ENCODE measurements at places on chromosomes 2 and 18.

GRCh38 chr2:86235196-86235980 is 36.1 kb downstream of the MRPL35 start:
- DNase-seq, result no peak

- DNase-seq, result peak; percentile 9
Observed at GRCh38 chr2:21930226-21930625, 806.5 kb downstream of the TDRD15 start.

- DNase-seq, result no peak
Observed at GRCh38 chr2:72263043-72263775, 115.5 kb upstream of the CYP26B1 start.

- no peak for DNase-seq
Observed at GRCh38 chr2:25410370-25410769, 68.6 kb upstream of the DNMT3A start.

- no peak for DNase-seq
Observed at GRCh38 chr2:134591526-134591925, 127.3 kb downstream of the TMEM163 start.

- DNase-seq, result no peak
Observed at GRCh38 chr18:74108460-74108859, 39.2 kb downstream of the FBXO15 start.

GRCh38 chr18:26547646-26548414 is 523 bp downstream of the KCTD1 start:
- DNase-seq, result peak; percentile 53

DNA sequence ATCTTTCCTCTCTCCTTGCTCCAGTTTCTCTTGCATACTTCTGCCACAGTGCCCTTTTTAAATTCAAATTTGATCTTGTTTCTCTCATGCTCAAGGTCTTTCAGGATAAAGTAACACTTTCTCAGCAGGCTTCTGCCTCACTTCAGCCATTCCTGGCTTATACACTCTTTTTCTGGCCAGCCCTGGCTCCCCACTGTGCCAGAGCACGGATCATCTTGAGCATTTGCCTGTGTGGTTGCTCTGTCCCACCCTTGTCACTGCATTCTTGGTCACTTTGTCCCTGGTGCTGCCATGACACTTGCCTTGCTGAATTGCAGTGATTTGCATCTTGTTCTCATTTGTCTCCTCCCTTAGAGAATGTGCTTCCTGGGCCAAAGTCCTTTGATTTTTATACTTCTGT is 634.3 kb downstream of the TMEM182 start:
- DNase-seq, result no peak

DNA sequence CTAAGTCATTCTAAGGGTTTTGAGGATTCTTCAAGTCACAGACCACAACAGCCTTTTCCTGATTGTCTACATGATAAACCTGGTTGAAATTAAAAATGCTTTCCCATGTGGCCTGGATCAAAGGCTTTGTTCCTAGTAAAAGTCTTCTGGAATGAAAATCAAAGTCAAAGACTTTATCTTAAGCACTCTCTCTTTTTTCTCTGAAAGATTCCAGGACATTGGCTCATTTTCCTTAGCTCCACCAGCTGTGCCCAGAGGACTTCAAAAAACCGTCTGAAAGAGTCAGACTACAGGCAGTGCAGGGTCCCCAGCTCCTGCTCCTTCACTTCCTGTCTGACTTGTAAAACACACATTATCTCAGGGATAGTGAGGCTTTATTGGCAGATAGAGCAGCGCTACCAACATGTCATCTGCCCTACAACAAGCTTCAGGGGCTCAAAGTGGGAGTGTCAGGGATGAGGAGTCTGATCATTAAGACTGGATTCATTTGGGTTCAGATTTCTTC is 148.2 kb downstream of the ESCO1 start:
- DNase-seq, result no peak

DNA sequence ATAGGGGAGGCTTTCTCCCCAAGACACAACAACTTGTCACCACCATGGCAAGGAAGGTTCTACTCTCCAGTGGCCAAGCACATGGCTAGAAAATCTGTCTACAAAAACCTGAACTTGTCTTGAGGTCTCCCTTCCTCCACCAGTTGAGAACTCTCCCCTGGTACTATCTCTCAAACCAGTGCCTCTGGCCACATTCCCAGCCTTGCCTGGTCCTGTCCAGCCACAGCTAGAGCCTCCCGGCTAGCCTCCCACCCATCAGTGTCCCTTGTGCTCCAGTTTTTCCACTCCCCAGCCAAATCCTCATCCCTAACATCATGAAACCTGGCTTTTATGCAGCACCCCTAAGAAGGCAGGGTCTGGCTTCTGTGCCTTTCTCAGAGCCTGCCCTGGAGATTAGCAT is 21.2 kb upstream of the FZD5 start:
- DNase-seq, result no peak

- peak; percentile 52 for DNase-seq
Observed at GRCh38 chr2:37326285-37326684, 1.7 kb upstream of the PRKD3 start.

DNA sequence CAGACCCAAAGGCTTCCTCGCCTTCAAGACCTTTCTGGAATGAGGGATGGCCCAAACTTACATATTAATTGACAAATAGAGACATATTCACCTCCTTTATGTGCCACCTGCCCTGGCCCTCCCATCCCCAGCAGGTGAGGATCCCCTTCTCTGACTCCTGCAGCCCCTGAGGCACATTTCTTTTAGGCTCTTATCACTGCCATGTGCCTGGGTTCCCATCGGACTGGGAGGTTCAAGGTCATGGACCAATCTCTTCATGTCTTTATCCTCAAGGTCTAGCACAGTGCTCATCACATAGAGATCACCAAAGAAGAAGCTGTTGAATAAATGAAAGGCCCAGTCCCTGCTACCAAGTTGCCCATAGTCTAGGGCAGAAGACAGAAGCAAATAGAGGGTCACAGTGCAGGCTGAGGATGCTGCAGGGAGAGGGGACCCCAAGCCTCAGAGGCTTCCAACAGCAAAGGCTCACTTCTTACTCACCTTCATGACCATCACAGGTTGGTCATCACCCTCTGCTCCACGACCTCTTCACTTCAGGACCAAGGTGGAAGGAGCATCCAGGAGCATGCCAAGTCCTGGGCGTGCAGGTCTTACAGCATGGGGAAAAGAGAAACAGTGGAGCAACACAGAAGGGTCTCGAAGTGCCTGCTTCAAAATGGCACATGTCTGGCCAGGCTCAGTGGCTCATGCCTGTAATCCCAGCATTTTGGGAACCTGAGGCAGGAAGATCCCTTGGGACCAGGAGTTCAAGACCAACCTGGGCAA is 193.9 kb downstream of the SMAD2 start:
- no peak for DNase-seq

DNA sequence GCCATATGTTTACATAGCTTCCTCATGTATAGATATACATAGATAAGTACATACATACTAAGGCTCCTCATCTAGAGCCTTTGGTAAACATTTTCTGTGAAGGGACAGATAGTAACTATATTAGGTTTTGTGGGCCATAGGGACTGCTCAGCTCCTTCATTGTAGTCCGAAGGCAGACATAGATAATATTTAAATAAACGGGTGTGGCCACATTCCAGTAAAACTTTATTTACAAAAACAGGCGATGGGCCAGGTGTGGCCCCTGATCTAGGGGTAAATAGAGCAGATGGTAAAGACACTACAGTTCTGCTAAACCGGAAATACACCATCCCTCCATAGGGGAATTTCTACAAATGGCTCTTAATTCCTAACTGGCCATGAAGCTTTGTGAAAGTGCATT is 7.3 kb downstream of the COQ10B start:
- no peak for DNase-seq

DNA sequence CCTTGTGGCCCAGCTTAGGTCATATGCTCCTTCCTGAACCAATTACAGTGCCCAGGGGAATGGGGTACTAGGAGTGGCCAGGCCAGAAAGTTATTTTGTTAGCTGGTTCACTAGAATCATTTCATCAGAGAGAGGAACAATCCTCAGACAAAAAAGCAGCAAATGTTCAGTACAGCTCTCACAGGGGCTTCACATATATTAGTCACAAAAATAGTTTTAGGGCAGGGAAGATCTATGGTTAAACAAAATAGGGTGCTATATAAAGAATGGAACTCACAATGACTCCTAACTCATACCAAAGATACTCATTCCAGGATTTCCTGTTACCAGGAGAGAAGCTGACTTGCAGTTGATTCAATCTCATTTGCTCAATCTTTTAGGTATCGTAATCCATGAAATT is 71.0 kb downstream of the CWC22 start:
- DNase-seq, result no peak

- DNase-seq, result no peak
Observed at GRCh38 chr2:8456151-8457091, 225.4 kb upstream of the ID2 start.

DNA sequence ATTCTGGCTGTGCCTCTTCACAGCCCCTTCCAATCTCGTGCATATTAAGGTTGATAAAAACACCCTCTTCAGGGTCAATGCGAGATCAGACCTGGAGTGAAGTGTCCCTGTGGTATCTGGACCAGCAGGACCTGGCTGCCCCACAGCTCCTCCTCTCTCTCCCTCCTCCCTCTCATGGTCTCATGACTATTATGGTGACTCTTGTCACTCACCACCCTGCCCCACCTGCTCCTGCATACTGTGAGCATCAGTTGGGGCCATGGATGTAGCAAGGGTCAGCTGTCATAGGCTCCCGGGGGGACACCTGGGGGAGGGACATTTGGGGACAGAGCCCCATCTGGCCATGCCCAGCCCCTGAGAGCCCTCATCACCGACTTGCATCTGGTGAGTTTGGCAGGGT is 50.2 kb downstream of the ODC1 start:
- no peak for DNase-seq

DNA sequence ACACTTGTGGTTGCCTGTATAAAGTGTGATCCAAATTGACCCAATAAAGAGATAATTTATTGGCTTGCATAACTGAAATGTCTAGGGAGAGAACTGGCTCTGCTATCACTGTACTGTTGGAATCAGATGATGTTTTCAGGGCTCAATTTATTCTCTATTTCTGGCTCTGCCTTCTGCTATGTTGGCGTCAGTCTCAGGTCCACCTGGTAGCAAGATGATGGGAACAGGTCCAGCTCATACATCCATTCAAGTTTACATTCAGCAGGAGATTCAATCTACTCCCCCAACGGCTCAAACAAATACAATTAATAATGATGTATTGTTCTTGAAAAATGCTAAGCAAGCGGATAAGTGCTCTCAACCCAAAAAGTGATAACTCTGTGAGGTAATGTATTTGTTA is 297.7 kb upstream of the SYT4 start:
- no peak for DNase-seq

DNA sequence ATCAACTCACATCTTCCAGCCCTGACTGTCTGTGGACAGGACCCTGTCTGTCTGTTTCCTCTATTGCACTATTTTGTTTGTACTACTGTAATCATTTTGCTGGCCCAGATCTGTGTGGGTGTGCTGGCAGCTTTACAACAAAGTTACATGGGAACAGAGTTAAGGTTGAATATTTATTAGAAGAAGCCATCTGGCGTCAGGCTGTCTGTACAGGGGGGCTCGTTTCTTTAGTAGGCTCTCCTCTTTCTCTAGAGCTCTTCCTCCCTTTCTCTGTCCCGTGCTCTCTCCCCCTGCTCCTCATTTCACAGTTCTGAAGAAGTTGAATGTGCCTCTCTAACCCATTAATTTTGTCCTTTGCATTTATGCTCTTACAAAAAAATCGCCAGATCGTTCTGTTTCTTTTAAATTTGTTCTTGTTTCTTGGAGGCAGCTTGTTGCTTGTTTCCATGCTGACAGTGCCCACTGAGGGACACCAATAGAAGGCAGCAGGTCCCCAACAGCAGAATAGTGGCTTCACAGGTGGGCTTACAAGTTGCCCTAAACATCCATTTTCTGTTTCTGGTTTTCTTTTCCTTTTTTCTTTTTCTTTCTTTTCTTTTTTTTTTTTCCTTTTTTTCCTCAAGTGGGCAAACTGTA is 315.2 kb upstream of the ZEB2 start:
- peak; percentile 70 for DNase-seq

DNA sequence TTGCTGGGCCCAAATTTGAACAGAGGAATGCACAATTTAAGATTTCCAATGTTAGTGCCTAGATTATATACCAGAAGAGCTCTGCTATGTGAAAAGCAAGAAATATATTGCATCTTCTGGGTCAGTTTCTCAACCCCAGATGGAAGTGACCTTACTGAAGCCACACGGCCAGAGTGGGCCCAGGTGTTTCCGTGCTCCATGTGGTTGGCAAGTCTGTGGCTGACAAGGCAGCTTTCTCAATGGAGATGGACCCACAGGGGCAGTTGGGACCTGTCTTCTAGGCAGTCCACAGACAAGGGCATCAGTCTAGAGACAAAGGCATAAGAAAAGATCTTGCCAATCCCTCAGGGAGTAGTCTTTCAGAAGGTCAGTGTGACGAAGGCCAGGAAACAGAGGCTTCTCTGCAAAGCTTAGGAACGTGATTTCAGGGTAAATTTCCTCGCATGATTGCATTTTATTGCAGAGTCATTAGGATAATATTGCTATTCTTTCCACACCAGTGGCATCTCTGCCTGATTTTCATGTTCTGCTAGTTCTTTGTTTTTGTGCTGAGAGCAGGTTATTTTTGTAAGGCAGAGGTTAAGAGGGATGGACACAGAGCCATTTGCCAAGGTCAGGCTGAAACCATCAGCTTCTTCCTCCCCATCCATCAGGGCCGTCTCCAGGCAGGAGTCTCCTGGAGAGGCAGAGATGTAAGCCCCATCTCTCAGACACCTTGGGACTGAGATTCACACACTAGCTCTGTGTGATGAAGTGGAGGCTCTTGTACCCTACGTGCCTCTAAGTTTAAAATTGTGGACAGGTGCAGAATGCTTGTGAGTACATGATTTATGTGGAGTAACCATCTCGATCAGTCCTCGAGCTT is 202.1 kb downstream of the ANKRD30B start:
- no peak for DNase-seq

DNA sequence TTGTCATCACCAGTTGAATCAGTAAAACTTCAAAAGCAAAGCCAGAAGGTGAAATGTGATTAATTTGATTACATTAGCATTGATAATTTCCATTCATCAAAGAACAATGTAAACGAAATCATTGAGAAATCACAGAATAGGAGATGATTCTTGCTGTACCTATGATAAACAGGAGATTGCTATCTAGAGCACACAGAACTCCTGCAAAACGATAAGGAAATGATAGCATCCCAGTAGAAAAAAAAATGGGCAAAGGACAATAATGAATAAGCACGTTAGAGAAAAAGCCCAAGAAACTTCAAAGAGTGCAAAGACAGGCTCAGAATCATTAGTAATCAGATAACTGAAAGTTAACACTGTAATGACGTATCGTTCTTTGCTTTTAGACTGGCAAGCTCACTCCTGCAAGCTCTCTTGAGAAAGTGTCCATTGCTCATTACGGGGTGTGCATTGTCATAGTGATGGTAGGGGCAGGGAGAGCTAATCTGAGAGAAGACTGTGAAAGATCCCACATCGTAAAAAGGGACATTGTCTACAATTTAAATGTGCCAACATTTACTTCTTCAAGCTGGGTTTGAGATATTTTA is 143.6 kb downstream of the SPP2 start:
- DNase-seq, result no peak

GRCh38 chr2:75627902-75628504 is 18.6 kb upstream of the MRPL19 start:
- no peak for DNase-seq
